ENCODE measurements at places on chromosomes 7 and 10.

DNA sequence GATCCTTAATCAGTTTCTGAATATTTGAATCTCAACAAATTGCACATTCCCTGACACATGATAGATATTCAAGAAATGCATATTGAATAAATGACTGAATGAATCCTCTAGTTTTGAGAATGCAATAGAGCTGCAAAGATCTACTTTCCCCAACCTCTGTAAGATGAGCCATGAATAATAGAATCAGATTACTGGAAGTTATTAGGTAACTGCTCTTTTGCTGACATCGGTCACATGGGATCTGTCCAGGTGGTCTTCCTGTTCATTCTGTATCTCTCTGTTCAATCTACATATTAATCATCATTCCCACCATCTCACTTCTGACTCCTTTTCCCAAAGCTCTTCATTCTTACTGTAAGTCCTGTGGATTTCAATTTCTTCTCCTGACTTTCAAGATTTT, 638.7 kb downstream of the SORCS1 start:
- DNase-seq, result no peak

GRCh38 chr7:92527300-92528187, 776 bp downstream of the PEX1 start:
- peak; percentile 40 for DNase-seq

DNA sequence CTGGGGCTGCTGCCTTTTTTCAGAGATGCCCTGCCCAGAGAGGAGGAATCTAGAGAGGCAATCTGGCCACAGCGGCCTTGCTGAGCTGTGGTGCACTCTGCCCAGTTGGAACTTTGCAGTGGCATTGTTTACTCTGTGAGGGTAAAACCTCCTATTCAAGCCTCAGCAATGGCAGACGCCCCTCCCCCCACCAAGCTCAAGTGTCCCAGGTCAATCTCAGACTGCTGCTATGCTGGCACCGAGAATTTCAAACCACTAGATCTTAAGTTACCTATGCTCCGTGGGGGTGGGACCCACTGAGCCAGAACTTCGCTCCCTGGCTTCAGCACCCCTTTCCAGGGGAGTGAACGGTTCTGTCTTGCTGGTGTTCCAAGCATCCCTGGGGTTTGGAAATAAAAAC, 77.2 kb downstream of the EXOC4 start:
- DNase-seq, result no peak

GRCh38 chr7:27420702-27421101, 178.1 kb downstream of the EVX1 start:
- DNase-seq, result no peak

GRCh38 chr7:43260980-43261878, 148.8 kb downstream of the HECW1 start:
- peak; percentile 49 for DNase-seq

DNA sequence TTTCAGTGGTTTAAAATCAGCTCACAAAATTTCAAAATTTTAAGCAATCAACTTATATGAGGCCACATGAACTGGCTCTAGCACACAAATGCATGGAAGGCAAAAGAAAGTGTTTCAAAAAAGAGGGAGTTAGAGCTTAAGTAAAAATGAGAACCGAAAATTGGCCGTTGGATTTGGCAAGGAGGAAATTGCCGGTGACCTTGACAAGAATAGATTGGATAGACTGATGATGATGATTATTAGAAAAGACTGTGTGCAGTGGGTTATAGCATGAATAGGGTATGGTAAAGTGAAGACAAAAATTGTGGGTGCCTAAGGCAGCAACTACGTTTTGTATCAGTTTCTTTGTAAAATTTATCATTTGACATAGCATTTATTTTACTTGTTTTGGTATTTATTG, 175.7 kb downstream of the SEMA3D start:
- no peak for DNase-seq

DNA sequence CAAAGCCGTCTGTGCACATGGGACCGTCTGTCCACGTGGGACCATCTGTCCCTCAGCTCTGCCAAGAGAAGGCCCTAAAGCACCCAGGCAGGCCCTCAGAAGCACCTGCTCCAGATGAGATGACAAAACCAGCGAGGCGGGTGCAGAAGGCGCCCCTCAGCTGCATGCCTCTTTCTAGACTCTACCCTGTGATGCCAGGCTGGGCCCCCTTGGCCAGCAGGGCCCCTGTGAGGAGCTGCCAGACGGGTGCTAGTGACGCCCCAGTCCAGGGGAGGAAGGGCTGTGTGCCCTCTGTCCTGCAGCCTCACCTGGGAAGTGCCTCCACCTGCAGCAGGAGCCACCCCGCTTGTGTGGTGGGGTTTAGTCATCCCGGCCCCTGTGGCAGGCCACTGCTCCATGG, 309.2 kb upstream of the SHH start:
- no peak for DNase-seq

DNA sequence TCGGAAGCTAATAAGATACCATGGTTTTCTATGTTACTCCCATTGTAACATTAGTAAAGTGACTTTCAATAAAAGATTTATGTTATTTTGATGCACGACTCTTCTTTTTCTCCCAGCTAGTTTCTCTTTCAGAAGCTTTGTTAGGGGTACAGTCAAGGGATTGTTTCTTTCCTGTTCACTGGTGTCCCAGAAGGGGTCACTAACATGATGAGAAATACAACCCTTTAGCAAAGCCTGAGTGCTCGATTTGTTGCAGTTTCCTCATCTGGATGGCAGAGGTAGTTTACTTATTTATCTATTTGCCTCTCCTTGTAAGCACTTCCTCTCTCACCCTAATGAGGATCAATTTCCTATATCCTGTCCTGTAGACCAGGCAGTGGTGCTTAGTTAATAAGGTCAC, 17.0 kb downstream of the SRI start:
- DNase-seq, result no peak

DNA sequence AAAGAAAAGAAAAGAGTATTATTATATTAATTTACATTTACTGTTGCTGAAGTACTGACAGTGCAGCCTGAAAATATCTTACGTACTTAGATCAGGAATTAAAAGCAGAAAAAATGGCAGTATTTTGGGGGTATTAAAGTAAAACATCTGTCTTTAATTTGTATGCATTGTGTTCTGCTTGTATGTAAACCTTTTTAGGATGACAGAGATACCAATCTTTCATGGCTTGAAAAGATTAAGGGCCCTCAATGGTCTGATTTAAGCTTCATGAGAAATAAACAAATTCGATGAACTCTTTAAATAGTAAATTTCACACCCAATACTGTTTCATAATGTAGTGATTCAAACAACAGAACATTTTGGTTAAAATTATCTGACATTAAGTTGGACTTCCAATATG, 116.3 kb downstream of the MLLT10 start:
- no peak for DNase-seq

GRCh38 chr10:73859428-73859783, 14.9 kb downstream of the CAMK2G start:
- peak; percentile 29 for DNase-seq

GRCh38 chr7:72674394-72674793, 153.6 kb downstream of the TYW1B start:
- no peak for DNase-seq

DNA sequence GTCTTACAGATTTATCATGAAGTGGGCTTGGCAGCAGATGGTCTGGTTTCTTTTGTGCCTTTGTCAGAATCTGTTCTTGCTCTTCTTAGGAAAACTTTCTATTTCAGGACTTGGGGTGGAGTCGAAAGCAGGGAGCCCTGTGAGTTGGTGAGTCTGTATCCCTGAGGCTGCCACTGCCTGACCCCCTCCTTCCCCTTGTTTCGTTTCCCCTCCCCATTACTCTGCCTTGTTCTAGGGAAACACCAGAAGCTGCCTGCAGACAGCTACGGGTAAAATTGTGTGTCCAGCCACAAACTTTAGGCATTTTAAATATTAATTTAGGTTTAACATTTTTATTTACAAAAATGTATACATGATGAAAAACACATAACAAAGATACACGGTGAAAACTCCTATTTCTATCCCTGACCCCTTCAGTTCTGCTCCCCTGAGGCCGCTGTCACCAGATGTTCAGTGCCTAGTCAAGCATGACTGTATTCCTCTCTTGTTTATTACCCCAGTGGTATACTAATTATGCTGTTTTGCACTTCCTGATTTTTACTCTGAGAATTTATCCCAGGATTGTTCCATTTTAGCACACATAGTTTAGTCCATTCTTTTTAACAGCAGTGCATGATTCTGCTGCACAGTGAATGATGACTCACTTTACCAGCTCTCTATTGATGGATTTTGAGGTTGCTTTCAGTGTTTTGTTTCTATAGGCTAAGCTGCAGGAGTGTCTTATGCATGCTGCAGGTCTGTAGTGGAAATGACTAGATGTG, 9.1 kb downstream of the TSPAN14 start:
- DNase-seq, result no peak

GRCh38 chr10:9811601-9812000, 1206.1 kb upstream of the CELF2 start:
- no peak for DNase-seq

- no peak for DNase-seq
Measured at GRCh38 chr10:92149261-92149660, 141.6 kb downstream of the CPEB3 start.

DNA sequence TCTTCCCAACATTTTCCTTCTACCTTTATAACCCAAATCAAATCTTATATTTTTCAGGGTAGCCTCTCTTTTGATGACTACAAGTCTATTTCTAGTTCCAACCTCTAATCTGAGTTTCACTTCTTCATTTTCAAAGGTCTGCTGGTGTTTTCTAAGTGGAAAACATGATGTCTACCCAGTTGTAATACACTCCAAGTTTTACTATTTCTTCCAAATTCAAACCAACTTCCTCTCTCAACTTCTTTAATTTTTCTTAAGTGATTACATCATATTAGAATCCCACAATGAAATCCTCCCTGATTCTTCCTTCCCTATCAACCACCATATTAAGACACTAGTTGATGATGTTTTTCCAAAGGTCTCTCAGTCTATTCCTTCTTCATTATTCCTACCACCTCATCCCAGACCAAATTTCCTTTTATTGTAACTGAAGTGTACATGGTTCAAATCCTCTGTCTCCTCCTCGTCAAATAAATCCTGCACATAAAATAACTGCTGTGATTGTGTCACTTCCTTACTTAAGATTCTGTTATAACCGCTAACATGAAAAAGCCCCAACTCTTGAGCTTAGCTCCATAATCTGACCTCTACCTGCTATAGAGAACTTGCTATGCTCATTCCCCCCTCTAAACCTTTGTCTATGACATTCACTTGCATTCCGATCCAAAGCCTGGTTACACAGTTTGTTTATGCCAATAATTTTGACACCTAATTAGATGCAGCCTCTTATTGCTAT, 12.7 kb downstream of the TAS2R38 start:
- DNase-seq, result no peak

GRCh38 chr10:44464503-44464902, 79.6 kb upstream of the CXCL12 start:
- DNase-seq, result no peak

DNA sequence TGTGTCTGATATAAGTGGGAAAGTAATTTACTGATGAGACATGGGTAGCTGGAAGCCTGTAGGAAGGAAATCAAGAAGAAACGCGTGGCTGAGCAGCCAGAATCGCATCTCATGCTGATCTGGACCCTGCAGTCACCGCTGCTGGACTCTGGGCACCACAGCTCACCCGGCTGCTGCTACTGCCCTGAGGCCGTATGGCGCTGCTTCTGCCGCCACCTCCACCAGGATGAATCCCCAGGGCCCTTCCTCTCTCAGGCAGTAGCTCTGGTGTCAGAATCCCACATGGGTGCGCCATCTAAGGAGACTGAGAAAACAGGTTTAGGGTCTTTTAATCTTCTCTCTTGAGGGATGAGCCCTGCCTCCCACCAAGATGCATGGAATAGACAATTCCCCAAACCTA, 70.3 kb upstream of the AGK start:
- DNase-seq, result no peak

DNA sequence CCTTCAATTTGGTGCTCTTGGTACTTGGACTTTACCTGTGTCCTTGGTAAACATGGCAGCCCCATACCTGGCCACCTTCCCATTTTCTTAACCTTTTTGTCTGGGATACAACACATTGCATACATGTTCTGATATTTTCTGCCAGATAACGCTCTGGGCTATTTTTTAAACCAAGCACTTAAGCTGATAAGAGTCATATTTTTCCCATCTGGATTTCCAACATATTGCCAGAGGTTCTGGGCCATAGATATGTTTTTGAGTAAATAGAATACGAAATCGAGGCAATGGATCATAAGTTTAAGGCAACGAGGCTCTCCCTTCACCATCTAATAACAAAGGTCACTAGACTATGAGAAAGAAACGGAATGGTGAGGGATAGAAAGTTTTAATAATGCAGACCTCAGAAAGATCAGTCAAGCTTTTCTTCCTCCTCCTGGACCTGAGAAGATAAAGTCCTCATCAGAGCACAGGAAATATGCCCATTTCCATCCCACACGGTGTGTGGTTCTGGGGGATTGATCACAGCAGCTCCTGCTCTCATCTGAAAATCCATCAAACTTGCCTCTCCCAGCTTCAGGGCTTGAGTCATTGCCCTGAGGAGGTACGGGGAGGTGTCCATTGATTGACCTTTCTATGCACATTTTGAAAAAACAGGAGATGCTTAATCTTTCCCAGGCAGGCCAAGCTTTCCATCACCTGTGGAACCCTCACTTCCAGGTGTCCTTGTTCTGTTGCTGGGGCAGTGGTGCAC, 257.2 kb downstream of the GFRA1 start:
- DNase-seq, result no peak

- DNase-seq, result peak; percentile 83
Measured at GRCh38 chr10:43322769-43323168, 48.7 kb upstream of the FXYD4 start.

- no peak for DNase-seq
Measured at GRCh38 chr7:85456254-85456653, 269.4 kb upstream of the SEMA3D start.

- DNase-seq, result no peak
Measured at GRCh38 chr7:16098585-16099179, 322.7 kb downstream of the CRPPA start.

GRCh38 chr10:106919871-106920282, 244.6 kb downstream of the SORCS1 start:
- DNase-seq, result no peak

DNA sequence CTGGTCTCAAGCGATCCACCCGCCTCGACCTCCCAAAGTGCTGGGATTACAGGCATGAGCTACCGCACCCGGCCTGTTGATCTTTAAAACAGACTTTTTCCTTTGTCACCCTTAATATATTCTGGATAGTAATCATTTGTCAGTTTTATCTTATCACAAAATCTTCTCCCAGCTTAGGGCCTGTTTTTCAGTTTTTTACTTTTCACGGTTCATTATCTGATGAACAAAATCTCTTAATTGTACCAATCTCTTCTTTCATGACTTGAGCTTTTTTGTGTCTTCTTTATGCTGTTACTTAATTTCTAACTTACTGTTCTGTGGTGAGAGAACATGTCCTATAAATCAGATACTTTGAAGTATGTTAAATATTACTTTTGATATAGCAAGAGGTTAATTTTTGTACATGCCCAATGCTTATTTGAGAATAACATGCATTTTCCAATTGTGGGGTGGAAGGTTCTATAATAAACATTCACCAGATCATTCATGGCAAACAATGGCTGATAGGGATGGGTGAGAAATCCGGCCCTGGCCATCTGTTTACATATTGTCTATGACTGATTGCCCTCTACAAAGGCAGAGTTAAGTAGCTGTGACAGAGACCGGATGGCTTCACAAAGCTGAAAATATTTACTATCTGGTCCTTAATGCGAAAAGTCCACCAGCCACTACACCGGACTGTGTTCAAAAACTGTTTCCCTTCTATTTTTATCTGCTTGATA, 5.3 kb downstream of the PAPOLB start:
- DNase-seq, result no peak

GRCh38 chr10:8085251-8085650, 30.8 kb downstream of the GATA3 start:
- DNase-seq, result no peak
